ENCODE measurements at places on chromosomes 2 and 18. TPM values are rescaled to one million over a fixed set of nuclear protein-coding genes. Genes with fewer than 3 reads are reported as not detected.

IL1A gene
- not detected for total RNA-seq

GKN1 gene
- total RNA-seq = not detected

FEV gene
- total RNA-seq = not detected

NAT8 gene
- total RNA-seq = 27.4 TPM

FBLN7 gene
- total RNA-seq = 5.4 TPM

UGT1A10 gene
- total RNA-seq = not detected

CNTNAP5 gene
- total RNA-seq = not detected

DNA sequence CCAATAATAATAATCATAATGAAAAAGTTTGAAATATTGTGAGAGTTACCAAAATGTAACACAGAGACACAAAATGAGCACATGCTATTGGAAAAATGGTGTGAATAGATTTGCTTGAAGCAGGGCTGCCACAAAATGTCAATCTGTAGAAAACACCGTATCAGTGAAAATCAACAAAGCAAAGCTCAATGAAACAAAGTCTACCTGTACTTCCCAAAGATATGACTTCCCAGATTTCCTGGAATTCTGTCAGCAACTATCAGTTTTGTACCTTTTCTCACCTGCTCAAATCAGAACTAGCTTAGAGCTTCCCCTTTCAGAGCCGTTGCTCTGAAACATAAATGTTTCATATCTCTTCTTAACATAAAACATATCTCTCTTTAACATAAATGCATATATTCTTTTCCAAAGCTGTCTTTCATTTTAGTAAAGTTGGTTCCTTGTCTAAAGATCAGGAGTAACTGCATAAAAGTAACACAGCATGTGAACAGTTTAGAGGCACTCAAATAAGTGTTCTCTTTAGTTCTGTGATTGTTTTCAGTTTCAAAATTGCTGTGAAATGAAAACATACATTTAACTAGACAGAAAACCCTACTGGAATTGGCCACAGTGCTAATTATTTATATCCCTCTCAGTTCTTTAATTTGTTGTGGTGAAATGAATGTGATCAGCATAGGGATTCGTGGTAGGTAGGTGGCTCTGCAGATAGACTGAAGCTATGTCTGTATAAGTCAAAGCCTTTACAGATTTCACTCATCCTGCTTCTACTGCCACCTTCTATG is 262.5 kb downstream of the KCNJ3 start:
- no peak for DNase-seq

- DNase-seq = no peak
Observed at GRCh38 chr18:54209471-54210180, 14.8 kb downstream of the MBD2 start.

DNA sequence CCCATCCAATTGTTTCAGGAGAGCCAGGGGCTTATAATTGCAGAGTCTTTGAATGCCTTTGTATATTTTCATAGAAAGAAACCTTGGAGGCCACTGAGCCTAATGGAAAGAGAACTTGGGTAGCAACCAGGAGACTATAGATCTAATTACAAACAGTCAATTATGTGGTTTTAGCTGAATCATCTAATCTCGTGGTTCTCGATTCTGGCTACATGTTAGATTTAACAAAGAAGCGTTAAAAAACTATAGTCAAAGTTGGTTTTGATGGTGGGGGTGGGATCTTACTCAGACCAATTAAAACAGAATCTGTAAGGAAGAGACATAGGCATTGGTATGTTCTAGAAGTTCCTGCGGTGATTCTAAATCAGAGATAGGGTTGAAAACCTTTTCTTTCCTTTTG is 344.1 kb downstream of the CNTNAP5 start:
- no peak for DNase-seq

DNA sequence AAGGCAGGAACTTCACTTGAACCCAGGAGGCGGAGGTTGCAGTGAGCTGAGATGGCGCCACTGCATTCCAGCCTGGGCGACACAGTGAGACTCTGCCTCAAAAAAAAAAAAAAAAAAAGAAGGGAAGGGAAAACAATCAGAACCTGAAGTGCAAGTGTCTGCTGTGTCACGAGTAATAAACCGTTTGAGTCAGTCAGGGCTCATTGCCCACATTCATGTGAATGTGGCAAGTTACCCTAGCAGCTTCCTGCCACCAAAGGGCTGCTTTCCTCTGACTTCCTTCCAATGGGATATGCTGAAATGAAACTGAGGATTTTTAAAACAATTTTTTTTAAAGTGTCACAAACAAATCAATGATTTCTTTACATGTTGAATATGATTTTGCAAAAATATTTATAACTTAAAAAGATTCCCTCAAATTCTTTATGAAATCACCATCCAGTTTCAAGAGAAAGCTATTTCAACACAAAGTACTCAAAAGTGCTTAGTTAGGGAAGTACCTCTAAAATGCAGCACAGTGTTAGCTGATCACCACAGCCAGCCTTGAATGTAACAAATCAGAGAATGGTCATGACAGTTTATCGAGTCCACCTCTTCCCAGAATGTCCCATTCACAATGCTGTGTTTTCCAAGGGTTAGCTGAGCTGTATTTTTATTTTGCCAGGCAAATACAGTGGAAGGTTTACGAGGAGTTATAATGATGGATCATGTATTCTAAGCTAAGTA is 36.4 kb downstream of the WDSUB1 start:
- no peak for DNase-seq

DNA sequence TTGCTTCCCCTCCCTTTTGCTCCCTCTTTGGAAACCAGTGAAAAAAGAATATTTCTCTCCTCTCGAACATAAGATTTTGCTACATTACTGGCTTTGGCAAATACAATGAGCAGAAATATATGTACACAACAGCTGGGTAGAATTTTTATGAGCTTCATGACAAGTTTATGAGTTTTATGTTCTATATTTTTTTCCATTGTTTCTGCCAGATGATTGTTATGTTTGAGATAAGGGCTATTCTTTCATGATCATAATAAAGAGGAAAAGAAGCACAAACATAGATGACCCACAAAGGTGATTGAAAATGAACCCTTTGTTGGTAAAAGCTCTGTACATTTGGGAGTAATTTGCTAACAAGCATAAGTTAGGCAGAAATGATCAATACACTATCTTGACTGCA is 14.8 kb upstream of the TFPI start:
- DNase-seq = no peak

GRCh38 chr18:31244771-31245394 is 73.1 kb upstream of the DSG1 start:
- DNase-seq = no peak

DNA sequence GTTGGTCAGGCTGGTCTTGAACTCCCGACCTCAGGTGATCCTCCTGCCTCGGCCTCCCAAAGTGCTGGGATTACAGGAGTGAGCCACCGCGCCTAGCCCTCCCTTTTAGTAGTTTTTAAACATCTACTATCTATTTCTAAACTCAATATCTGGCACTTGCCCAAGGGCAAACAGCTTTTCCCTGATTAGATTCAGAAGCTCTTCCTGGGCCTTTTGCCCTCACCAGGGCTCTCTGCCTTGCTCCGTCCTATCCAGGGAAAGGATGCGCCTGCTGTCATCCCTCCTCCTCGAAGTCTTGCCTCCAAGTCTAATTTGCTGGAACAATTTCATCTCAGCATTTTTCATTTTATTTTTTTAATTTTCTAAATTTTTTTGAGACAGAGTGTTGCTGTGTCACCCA is 41.4 kb upstream of the FHOD3 start:
- no peak for DNase-seq

DNA sequence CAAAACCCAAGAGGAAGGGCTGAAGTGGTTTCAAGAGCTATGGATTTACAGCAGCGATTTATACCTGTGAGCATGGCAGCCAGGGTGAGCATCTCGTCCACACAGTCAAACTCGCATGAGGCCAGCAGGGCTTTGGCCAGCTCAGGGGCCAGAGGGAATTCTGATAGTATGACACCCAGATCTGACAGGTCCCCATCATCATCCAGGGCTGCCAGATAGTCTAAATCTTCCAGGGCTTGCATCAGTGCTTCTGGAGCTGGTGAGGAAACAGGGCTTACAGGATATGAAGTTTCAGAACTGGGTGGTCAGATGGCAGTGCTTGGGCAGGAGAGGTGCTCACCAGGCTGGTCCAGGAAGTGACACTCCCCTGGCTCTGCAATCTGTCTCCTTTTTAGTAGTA is 3.5 kb downstream of the DQX1 start:
- DNase-seq = no peak

DNA sequence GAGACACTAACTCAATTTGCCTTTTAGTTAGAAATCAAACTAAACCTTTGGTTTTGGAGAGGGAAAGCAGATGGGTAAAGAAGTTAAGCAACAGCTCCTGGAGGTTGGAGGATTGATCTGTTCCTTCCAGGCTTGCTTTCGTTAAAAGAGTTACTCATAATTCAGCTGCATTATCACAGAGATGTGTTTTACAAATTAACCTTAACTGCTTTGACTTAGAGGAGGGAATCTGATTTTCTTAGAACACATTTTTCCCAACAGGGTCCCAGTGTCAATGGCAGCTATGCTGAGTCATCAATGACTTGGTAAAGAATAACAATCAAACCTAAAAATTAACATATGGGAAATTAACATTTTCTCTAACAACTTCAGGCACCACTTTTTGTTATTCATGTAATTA is 113.4 kb downstream of the COPS8 start:
- no peak for DNase-seq

DNA sequence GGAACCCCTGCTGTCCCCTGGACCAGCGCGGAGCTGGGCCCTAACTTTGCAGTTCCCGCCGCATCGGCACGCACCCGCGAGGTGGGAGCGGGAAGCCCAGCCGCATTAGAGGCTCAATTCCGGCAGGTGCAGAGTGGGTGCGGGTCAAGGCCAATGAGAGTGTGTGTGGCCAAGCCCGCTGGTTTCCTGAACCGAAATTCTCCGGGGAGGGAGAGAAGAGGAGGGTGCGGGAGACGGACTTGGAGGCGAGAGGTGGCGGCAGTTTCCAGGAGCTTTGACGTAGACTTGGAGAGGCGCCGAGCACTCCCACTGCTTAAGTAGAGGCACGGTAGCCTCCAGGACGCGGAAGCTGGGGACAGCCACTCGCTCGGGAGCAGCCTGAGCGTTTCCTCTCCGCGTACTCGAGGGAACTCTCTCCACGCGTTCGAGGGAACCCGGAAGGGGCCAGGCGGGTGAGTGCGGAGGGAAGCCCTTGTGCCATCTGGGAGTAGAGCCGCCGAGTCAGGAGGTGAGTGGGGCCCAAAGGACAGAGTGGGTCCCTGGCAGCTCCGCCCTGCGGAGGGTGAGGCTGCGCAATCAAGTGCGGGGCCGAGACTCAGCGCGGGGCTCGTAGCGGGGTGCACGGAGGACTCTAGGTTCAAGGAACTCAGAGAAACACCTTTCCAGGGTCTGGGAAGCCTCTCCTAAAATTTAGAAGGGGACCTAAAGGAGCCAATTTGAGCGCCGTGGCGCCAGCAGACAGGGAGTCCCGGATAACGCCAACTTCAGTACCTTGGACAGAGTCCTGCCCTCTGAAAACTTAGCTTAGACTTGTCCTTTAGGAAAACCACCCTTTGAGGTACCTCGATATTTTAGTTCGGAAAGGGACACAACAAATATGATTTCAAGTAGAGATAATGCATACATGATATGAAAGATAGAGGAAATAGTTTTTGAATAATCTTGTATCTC is at the start of gene FAM237A:
Gene FAM237A (plus strand): TSS at position 413 of the 951 bp plus-strand sequence. CDS start 1,750 bp downstream, outside the sequence.
- peak; percentile 47 for DNase-seq

DNA sequence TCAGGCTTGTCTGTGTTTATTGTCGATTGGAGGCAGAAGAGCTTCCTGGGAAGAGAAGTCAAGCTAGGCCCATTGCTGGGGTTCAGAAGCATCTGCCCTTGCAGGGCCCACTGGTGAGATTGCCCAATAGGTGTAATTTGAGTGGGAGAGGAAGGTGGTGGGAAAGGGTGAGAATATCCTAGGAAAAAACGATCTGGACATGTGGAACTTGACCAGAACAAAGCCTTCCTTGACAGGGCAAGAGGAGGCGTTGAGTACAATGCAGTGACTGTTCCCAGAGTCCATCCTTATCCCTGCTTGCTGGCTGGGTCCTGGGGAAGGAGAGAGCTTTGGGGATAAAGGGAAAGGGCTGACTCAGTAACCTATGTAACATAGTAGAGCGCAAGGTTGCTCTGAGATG is 27.1 kb downstream of the NABP1 start:
- DNase-seq = no peak

GRCh38 chr2:191478799-191479679 is 198.9 kb upstream of the NABP1 start:
- DNase-seq = peak; percentile 64

DNA sequence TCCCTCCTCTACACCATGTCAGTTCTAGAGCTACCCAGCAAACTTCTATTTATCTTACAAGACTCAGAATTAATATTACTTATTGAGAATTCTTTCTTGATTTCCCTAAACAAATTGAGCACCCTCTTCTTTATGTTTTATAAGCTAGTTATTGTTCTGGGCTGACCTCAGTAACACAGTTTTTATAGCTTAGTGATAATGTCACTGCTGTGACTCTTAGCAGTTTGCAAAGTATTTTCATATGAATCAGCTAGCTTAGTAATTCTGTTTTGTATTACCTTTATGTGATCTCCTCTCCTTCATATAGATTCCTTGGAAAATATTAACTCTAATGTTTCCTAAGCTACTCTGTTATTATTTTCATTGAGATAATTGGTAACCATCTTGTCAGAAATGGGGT is 114.9 kb downstream of the PMS1 start:
- DNase-seq = no peak

DNA sequence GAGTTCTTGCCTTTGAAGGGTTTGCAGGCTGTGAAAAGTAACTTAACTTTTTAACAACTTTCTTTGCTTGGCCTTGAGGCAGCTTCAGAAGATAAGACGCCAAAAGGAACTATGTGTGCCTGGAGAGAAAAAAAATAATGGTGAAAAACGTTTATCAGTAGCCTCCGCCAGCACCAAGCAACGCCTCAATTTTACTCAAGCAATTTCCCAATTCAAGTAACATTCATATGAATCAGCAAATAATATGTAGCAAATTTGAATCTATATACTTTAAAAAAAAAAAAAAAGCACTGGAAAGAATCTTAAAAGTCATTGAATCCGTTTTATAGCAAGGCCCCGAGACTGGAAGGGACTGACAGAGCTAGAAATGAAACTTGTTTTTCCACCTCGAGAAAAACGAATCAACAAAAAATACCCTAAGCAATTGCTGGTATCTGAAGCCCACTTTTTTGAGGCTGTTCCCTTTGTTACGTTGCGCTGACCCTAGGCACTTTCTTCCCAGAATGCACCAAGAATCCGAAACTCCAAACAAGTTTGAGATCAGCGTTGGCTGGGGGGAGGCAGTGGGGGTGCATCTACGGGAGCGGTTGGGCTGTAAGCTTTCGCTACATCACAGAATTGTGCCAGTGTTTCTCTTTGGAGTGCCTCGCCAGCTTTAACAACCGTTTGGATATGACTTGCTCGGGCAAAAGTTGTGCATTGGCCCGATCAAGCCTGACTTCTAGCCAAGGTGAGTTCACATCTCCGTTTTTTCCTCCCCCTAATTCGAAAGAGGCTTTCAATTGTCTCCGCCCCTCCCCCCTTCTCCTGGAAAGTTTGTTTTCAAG is 2.7 kb upstream of the TGIF1 start:
- DNase-seq = peak; percentile 69

DNA sequence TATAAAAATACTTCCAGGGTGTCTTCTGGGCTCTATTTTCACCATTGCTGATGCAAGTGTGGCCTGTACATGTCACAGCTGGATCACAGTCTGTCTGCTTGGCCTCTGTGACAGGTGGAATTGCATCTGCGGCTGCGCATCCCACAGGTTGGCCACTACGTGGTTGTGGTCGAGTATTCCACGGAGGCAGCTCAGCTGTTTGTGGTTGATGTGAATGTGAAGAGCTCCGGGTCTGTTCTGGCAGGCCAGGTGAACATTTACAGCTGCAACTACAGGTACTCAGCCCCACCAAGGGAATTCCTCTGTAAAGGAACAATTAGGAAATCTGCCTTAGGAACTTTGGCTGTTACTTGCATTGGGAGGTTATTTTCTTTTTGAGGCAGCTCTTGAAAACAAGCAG is 144.5 kb downstream of the LAMA3 start:
- no peak for DNase-seq

Measured in right lobe of liver (tissue), 6 donors.